ENCODE measurements at places on chromosomes 16 and 17.

DNA sequence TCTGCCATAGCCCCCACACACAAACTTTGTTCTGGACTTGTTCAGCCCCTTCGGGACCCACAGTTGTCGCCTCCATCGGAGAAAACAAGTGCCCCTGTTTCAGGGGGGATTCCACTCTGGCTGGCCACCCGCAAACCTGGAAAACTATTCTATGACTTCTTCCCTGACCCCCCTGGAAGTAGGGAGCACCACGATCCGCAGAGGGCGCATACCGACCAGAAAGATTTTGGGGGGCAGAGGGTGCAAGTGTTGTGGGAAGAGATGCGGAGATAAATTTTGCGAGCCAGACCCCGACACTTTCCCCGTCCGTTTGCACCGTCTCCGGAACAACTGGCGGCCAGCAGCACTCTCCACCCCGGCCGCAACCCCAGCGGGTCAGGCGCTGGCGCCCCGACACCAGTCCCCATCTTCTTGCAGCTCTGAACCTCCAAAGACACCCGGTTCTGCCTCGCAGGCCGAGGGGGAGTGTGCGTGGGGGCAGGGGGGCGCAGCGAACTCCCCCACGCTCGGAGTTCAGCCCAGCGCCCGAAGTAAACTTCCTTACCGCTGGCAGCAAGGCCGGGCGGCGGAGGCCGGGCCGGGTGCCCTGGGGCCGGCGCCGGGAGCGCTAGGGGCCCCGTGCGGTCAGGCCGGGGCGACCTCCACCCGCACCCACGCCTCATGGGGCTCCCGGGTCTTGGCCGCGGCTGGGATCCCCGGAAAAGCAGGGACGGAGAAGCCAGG is 744 bp downstream of the SALL1 start:
- DNase-seq = no peak

- no peak for DNase-seq
These were observed 106.9 kb downstream of the RGS9 start for GRCh38 chr17:65243838-65244625.

DNA sequence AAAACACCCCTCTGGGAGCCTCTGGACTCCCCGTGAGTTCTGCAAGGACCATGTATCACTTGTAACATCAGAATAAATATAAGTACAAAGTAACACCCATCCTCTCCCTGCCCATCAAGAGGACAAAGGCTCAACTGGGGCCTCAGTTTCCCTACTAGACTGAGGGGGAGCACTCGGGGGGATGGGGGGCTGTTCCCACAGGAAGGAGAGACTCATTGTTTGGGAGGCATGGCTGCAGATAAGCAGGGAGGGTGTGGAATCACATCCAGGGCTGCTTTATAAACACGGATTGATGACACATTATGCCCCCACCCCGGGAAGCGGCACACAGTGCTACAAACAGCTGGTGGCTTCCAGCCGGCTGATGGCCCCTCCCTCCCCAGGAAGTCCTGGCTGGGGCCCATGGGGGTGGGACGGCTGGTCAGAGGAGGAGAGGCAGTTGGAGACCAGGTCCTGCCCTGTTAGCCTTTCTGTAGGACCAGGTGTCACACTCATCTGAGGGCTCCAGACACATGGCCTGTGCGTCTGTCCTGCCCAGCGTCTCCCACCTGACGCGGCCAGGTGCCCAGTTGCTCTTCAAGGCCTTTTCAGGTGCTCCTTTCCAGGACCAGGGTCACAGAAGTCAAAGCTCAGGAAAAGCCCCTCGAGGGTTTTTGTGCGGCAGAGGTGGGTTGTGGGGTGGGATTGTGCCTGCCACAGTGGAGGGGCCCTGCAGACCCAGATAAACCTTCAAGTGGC is 1.3 kb upstream of the MPG start:
- no peak for DNase-seq

GRCh38 chr17:76734080-76734840 is 2.9 kb downstream of the SRSF2 start:
- no peak for DNase-seq

GRCh38 chr17:37820313-37820994 is 75.6 kb upstream of the HNF1B start:
- no peak for DNase-seq

- no peak for DNase-seq
These were observed 495 bp downstream of the PARN start for GRCh38 chr16:14629612-14629918.

GRCh38 chr17:63930951-63931575 is 1.1 kb downstream of the CD79B start:
- DNase-seq = no peak

GRCh38 chr17:5798094-5798493 is 213.8 kb upstream of the NLRP1 start:
- DNase-seq = no peak

DNA sequence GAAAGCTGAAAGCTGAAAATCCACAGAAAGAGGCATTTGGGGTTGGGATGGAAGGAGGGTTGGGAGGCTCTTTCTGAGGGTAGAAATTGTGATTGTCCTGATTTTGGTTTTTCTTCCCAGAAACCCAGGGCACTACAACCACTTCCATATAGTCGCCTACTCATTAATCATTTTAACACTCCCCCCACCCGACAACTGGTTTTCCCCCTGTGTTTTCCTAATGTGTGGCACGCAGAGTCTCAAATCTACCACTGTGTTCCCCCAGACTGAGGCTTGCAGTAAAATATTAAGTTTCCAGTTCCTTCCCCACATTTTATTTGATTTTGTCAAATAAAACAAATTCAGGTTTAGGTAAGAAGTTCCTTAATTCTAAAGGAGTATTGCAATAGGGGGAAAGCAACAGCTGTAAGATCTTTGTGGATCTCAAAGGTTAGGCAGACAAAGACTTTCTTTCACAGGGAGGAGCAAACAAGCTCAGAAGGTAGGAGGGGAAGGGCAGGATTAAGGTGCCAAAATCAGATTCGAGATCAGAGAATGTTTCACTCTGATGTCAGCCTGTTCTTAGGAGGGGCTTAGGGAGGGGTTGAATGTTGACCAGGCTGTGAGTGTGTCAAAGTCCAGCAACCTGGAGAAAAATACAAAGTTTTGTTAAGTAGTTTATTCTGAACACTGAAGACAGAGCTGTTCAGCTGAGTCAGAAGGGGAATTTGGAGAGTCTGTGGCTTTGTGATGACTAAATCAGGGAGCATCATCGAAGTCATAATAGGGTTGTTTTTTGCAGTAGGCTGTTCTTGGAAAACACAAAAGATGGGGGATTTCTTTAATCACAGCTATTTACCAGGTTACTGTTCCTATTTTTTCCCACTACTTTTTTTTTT is 3.6 kb downstream of the ZNF267 start:
- no peak for DNase-seq

DNA sequence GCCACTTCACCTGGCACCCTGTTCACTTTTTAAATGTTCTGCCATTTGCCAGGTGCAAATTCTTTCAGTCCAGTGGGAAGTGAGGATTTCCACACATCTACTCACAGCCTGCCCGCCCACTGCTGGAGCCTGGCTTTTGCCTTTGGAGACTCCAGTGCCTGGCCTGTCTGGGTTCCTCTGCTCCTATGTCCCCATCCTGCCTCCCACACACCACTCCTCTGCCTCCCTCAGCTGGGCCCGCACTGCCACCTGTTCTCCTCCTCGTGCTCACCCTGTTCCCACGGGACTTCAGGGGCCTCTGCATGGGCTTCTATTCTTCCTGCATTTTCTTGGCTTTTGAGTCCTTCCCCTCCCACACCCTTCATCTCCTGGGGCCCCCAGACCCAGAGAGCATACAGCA is 7.9 kb upstream of the NDRG4 start:
- no peak for DNase-seq

GRCh38 chr16:82042144-82042543 is 7.1 kb downstream of the HSD17B2 start:
- no peak for DNase-seq

DNA sequence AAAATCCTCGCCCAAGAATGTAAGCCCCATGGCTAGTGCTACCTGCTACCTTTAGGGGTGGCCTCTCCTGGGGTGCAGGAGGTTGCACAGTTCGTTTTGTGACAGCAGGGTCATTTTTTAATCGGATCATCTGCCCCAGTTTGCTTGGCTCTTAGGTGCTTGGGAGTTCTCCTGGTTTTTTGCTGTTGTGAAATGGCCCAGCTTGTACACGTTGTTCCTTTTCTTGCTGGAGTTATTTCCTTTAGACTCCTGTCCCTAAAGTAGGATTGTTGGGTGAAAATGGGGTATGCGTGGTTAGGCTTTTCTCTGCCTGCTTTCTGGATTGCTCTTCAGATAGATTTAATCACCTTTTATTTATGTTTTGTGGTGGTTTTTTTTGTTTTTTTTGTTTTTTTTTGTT is 25.8 kb downstream of the ABCC1 start:
- no peak for DNase-seq

DNA sequence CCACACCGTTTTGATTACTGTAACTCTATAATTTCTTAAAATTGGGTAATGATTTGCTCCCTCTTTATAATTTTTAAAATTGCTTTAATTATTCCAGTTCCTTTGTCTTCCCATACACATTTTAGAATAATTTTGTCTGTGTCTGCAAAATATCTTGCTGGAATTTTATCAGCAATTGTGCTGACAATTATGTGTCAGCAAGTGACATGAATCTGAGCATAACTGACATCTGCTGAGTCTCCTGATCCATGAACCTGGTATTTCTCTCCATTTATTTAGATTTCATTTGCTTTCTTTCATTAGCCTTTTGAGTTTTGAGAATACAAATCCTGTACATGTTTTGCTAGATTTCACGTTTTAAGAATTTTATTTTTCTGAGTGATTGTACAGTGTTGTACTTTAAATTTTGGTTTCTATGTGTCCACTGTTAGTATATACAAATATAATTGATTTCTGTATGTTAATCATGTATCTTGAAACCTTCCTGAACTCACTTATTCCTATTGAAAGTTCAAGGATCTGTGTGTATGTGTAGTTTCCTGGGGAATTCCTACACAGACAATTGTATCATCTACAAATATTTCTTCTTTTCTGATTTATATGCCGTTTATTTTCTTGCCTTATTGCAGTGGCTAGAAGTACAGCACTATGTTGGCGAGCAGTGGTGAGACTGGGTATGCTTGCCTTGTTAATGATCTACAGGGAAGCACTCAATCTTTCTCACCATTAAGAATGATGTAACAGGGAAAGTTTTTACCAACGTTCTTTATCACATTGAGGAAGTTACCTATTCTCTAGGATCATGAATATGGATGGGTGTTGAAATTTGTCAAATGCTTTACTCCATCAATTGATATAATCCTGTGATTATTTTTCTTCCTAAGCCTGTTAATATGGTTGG is 45.2 kb downstream of the N4BP1 start:
- no peak for DNase-seq

- no peak for DNase-seq
These were observed 216.8 kb downstream of the ENGASE start for GRCh38 chr17:79291391-79291790.

DNA sequence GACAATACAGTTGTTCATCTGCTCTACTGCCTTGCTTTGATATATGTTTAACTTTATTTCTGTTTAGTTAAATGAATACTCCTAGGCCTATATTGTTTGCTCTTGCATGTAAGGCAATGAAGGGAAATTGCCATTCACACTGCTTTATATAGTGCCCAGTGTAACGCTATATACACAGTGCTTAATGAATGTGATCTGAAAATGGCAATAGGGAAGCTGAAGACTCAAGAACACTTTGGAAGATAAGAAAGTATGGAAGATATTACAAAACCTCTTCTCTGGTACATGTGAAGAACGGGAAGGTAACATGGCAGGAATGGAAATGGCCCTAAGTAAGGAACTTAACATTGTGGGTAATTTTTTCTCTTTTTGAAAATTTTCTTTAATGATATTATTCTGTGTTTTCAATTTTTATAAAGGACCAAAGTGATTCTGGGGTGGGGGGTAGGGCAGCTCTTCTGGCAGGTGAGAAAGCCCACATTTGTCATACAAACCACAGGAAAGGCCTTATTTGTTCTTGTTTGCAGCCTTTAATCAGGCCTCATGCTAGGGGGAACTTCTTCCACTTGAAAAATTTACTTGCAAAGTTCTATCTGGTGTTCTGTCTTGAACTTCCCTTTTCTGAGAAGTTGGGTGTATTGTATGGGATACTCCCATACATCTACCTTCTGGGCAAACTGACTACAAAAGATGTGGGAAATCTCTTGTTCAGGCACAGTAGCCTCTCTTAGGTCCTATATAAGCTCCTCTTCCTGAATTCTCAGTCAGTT is 100.8 kb upstream of the CORO6 start:
- DNase-seq = no peak

- no peak for DNase-seq
These were observed 686 bp downstream of the MLST8 start for GRCh38 chr16:2205967-2206313.

GRCh38 chr17:75516619-75517296 is 430 bp downstream of the TSEN54 start:
- no peak for DNase-seq

GRCh38 chr16:53741546-53741945 is 37.6 kb downstream of the FTO start:
- no peak for DNase-seq
